CD4-positive, alpha-beta T cell treated with Interleukin-15 for 4 hours (primary cell): ENCODE measurements at places on chromosomes 1 and 21.

GRCh38 chr1:114292194-114292593, 138.5 kb upstream of the SYT6 start:
- no peak for DNase-seq

DNA sequence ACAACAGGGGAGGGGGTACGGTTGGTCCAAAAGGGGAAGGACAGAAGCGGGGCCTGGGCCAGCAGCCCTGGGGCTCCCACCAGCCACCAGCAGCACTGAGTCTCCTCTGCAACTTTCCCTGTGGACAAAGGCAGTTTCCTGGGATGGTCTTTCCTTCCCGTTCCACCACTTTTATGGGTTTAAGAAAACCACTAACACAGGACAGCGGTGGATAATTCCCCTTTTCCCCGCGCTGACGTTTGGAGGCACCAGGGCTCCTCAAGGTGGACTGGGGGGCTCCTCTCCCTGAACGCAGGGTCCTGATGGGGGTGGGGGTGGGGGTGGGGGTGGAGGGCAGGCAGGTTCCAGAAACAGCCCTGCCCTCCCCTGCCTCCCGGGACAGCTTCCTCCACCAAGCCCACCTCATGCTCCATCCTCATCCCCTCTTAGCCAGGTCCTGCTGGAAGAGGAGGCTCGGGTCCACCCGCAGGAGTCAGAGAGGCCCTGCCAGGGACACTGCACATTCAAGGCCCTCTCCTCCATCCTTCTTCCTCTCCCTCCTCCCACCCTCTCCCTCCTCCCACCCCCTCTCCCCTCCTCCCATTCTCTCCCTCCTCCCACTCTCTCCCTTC, 4.8 kb upstream of the COL6A1 start:
- DNase-seq: no peak

DNA sequence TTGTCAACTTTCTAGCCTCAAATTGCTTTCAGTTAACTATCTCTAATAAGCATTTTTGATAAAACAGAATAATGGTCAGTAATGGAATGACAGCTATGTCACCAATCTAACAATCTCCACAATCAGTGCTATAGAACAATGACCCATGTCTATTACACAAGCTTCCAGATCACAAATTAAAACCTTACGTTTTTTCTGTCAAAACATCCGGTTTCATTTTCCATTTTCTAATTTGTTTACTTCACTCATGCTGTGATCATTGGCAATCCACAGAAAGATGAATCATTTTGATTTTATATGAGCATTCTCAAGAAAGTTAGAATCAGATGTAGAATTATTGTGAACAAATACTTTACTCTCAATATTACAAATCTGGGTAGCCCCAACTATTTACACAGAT, 80.3 kb downstream of the KCNT2 start:
- no peak for DNase-seq

DNA sequence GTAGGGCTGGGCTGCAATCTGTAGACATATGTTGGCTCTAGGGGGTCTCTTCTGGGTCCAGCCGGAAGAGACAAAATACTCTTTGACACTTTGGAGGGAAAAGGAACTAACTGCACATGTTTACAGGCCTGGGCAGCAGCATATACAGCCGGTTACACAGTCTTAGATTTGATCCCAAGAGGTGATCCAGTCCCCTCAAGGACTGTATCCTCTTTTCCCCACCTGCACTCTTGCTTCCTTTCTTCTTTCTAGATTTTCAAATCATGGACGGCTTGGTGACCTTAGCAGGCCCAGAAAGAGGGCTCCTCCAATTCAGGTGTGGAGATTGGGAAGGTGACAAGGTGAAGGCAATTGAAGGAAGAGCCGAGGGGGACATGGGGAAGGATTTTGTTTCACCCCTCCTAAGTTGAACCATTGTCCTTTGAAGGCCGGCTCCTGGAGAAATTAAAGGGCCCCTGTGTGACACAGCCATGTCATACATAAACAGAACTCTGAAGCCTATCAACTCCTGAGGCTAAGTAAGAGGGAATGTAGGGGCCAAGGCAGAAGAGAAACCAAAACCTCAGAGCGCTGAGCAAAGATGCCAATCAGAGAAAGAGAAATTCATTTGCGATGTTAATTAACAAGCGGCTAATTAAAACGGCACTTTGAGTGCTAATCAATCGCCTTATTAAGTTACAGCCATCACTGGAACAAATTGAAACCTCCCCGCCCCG, 5.9 kb upstream of the BARHL2 start:
- no peak for DNase-seq

GRCh38 chr1:170483051-170483450, 48.9 kb upstream of the GORAB start:
- no peak for DNase-seq

DNA sequence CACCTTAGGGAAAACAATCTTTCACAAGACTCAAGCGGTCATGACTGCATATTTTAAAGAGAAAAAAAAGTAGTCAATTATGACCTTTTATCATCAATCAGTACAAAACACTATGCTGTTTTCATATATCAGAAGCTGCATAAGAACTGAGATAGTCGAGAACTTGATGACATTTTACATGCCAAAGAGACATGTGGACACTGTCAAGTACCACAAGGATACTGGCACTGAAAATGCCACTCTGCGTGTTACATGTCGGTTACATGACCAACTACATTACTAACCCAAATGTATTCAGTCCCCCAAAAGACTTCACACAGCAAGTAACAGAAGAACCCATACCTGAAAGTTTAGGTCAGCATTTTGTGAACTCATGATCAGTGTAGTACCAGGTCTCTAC, 975.0 kb upstream of the ADGRL4 start:
- no peak for DNase-seq
